Activated CD4-positive, alpha-beta T cell treated with anti-CD3 and anti-CD28 coated beads for 36 hours (primary cell): ENCODE measurements at places on chromosomes 12 and 14.

GRCh38 chr12:30928356-30929244 is 2.1 kb downstream of the TSPAN11 start:
- no peak for DNase-seq
- H3K4me1 ChIP-seq: no peaks in the 10 kb centered on the region
- H3K4me3 ChIP-seq: no peak overlapping the region
- H3K27ac ChIP-seq: no peak overlapping the region

DNA sequence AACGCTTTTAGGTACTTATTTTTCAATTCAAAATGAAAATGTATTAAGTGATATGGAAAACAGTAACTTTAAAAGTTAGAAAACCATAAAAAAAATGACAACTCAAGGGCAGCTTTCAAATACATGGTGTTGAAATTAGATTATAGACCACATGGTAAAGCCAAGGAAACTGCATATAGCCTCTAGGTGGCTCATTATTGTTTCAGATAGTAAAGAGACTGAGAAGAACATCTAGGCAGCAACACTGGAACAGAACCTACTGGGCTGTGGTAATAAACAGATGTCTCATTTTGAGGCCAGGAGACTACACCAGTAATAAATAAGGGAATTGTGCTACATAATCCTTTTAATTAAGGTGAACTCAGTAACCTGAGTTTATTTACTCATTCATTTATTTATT is 13.0 kb downstream of the FBXO33 start:
- no peak overlapping the region for H3K4me3 ChIP-seq
- H3K27ac ChIP-seq: no peak overlapping the region
- H3K4me1 ChIP-seq: peaks cover 25% of the 10 kb centered on the region
- DNase-seq: no peak
- H3K27me3 ChIP-seq: no peaks in the 10 kb centered on the region

DNA sequence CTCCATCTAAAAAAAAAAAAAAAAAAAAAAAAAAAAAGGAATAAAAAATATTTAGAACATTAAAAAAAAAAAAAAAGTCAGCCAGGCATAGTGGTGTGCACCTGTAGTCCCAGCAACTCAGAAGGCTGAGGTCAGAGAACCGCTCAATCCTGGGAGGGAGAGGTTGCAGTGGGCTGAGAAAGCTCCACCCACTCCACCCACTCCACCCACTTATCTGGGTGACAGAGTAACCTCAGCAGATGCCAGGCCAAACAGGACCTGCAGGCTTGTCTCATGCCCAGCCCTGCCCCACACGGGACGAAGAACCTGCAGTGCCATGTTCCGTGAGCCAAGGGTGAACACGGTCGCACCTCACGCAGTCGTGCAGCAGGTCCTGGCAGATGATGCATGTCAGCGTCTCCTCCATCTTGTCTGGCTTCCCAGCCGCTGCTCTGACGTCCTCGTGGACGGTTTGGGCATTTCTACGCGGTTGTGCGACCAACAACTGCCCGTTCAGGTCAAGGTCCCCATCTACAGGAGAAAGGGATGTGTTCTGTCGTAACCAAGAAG is 28.6 kb downstream of the CHFR start:
- no peaks in the 10 kb centered on the region for H3K27me3 ChIP-seq
- no peaks in the 10 kb centered on the region for H3K4me1 ChIP-seq
- DNase-seq: no peak
- no peak overlapping the region for H3K4me3 ChIP-seq

GRCh38 chr12:118958520-118958919 is 22.8 kb upstream of the SRRM4 start:
- H3K36me3 ChIP-seq: no peaks in the 10 kb centered on the region
- H3K27me3 ChIP-seq: no peaks in the 10 kb centered on the region
- no peaks in the 10 kb centered on the region for H3K4me1 ChIP-seq
- no peak overlapping the region for H3K4me3 ChIP-seq
- H3K27ac ChIP-seq: no peak overlapping the region
- DNase-seq: no peak

DNA sequence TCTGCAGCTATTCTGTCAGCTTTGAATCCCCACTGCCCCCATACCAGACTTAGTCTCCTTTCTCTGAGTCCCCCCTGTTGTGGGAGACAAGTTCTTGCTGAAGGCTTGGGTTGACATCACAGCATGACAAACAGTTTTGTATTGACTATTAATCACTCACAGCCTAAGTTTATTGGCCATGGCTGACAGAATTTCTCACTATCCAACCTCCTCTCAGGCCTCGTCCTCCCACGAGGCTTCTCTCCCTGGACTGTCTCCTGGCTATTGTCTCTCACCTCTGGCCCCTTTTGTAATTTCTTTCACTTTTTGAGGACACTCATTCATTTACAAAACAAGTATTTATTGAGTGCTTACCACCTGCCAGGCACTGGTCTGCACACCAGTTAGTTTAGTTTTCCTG is 35.2 kb upstream of the DCD start:
- DNase-seq: no peak
- no peaks in the 10 kb centered on the region for H3K36me3 ChIP-seq
- H3K27ac ChIP-seq: no peak overlapping the region
- H3K27me3 ChIP-seq: peaks cover 39% of the 10 kb centered on the region

DNA sequence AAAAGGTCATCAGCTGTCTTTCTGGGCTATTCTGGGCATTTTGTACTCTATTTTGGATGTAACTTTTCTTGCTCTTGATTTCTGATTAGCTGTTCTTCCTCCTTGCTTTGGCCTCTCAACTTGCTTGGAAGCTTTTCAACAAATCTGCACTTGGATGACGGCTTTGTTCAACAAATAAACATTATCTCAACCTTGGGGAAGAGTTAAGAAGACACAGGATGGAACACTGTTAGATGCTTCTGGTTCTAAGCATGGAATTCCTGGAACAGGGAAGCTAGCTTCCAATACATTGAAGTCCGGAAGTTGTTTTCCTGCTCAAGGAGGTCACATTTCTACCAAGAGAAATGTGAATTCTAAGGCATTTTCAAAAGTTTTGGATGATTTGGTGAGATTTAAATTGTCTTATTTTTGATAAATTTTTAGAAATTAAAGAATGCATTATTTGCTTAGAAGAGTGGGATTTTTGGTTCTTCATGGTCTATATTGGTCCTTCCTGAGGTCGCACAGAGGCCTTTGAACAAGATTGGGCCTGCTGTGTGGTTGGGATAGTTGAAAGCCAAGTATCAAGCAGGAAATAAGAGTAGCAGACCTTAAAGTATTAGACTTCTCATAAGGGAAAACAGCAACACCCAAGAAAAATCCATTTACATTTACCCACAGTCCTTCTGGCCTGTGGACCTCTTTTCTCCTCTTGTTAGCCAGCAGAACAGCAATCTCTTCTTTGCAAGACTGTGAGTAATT is 59.2 kb downstream of the PPFIBP1 start:
- H3K4me1 ChIP-seq: peaks cover 21% of the 10 kb centered on the region
- no peaks in the 10 kb centered on the region for H3K27me3 ChIP-seq
- no peak for DNase-seq
- H3K27ac ChIP-seq: no peak overlapping the region
- no peaks in the 10 kb centered on the region for H3K36me3 ChIP-seq

GRCh38 chr14:69879175-69880043 is at the start of gene SMOC1:
Gene SMOC1, plus strand, starts transcription at chr14:69879416. Its CDS starts 263 bp downstream, at chr14:69879679.
- DNase-seq: peak; percentile 64
- no peaks in the 10 kb centered on the region for H3K4me1 ChIP-seq
- peaks cover 53% of the 10 kb centered on the region for H3K27me3 ChIP-seq
- H3K27ac ChIP-seq: no peak within 1 kb of the TSS

DNA sequence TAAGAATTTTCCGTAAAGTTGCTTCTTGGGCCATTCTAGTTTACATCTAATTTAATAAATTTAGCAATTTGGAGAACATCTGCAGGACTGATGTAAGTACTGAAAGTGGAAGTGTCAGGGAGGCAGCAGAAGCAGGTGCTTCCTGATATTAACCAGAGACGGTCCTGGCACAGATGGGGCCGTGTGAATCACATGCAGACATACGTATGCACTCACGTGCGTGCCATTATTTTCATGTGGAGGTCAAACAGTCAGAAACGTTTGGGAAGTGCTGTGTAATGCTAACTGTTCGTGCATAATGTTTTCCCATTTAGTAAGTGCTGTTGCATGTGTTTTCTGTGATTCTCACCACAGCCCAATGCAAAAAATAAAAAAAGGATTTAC is 87.8 kb upstream of the DYNC1H1 start:
- peaks cover 91% of the 10 kb centered on the region for H3K4me1 ChIP-seq
- peak overlapping the region; percentile 66 for H3K4me3 ChIP-seq
- peaks cover 33% of the 10 kb centered on the region for H3K36me3 ChIP-seq
- no peaks in the 10 kb centered on the region for H3K27me3 ChIP-seq
- DNase-seq: peak; percentile 86

- H3K4me3 ChIP-seq: no peak overlapping the region
- H3K36me3 ChIP-seq: no peaks in the 10 kb centered on the region
- H3K27me3 ChIP-seq: peaks cover 2% of the 10 kb centered on the region
- no peak for DNase-seq
These were observed 21.2 kb downstream of the RTL1 start for GRCh38 chr14:100882026-100882967.

DNA sequence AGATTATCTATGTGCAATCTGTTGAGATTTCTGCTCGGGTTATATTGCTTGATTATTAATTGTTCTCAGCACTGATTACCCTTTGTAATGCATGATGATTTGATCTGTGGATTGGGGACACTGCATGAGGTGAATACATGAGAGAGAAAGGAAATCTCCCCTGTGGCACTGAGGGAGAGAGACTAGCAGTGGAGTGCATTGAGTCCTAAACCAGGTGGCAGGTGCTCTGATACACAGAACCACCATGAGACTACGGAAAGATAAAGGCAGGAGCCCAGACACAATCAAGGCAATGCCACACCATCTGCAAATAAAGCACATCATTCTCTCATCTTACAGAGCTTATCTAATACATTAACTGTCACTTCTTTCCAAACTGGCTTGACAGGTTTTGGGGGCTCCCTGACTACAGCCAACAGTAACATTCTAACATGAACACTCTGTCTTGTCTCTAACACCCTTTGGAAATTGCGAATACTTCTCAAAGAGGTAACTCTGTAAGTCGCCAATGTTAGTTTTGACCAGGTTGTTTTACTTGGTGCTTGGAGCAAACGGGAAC is 37.6 kb upstream of the TSPAN8 start:
- peaks cover 2% of the 10 kb centered on the region for H3K27me3 ChIP-seq
- no peak for DNase-seq
- no peaks in the 10 kb centered on the region for H3K4me1 ChIP-seq
- H3K36me3 ChIP-seq: no peaks in the 10 kb centered on the region
- no peak overlapping the region for H3K4me3 ChIP-seq

- H3K27ac ChIP-seq: peak overlapping the region; percentile 64
- no peak for DNase-seq
- peaks cover 8% of the 10 kb centered on the region for H3K4me1 ChIP-seq
- no peak overlapping the region for H3K4me3 ChIP-seq
These were observed 23.3 kb downstream of the TPCN1 start for GRCh38 chr12:113244478-113244958.

DNA sequence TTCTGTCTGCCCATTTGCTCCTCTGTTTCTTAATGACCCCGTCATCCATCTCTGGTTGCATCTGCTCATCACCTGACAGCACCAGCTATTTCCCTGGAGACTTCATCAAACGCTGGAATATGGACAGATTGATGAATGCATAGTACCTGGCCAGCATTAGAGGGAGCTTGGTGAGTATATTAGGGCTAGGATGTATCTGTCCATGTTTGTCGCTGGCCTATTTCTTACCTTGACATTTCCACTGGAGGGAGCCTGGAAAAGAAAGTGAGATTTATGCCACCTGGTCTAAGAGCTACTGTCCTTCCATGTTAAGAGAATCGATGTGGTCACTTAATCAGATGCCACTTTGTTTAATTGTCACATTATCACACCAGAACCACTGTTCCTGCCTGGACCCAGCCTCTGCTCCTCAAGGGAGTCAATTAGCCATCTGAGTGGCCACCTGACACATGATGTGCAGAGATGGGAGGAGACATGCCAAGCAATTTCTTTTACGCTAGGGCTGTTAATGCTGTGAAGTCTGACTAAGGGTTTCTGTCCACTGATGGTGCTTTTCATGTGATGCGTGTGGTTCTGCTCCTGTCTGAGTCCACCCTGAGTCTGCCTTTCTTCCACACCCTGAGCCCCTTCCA is 75.3 kb upstream of the SFSWAP start:
- DNase-seq: no peak
- no peaks in the 10 kb centered on the region for H3K36me3 ChIP-seq
- H3K27ac ChIP-seq: no peak overlapping the region
- peaks cover 18% of the 10 kb centered on the region for H3K27me3 ChIP-seq

- no peaks in the 10 kb centered on the region for H3K4me1 ChIP-seq
- H3K27ac ChIP-seq: no peak overlapping the region
- H3K27me3 ChIP-seq: peaks cover 3% of the 10 kb centered on the region
- no peak overlapping the region for H3K4me3 ChIP-seq
These were observed 1.2 kb downstream of the EDDM3B start for GRCh38 chr14:20769421-20769820.
